ENCODE measurements at places on chromosomes 3 and 15.
A peak's percentile ranks its signal among the peaks of the same experiment; 100 is the strongest.

DNA sequence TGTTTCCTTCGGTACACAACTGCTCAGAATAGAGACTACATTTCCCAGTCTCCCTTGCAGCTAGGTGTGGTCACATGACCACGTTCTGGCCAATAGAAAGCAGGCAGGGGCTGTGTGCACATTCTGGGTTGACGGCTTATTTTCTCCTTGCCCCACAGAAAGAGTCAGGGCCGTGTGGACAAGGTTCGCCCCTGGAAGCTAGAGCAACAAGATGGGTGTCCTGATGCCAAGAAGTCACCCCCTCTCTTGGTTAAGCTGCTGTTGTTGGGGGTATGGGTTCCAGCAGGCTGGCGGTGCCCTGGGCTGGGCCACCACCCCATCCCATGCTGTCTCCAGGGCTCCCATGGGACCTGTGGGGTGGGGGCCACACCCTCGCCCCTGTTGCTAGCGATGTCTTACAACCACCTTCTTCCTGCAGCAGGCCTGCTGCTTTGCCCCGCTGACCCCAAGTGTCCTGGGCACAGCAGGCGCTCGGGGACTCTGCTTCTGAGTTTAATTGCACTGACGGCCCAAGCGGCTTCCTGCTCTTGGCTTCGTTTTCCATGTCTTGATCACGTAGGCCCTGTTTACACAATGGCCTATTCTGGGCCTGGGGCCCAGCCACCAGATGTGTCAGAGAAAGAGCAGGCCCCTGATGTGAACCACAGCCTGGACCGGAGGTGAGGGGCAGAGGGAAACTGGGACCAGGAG lies 24.9 kb downstream of the ABTB1 start:
- no peaks in the 10 kb centered on the region for H3K27me3 ChIP-seq
- no peak overlapping the region for H3K4me3 ChIP-seq
- H3K27ac ChIP-seq: no peak overlapping the region
- H3K4me1 ChIP-seq: no peaks in the 10 kb centered on the region
- H3K36me3 ChIP-seq: no peaks in the 10 kb centered on the region

DNA sequence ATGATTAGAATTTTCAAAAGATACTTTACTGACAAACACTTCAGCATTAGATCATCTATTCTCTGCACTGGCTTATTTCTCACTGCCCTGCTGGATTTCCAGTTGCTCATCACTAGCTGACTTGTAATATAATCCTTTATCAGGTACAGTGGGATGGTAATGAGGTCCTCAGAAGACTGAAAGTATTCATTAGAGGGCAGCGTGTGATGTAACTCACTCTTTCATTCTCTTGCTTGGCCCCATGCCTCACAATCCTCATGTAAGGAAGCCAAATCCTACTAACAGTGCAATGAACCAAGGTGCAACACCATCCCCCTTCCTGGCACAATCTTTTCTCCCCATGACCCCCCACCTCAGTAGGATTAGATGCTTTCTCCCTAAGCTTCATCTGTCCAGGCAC lies 289.9 kb downstream of the CTNNB1 start:
- H3K4me3 ChIP-seq: no peak overlapping the region
- no peaks in the 10 kb centered on the region for H3K4me1 ChIP-seq
- no peak overlapping the region for H3K27ac ChIP-seq
- no peaks in the 10 kb centered on the region for H3K27me3 ChIP-seq
- no peak for DNase-seq
- H3K36me3 ChIP-seq: no peaks in the 10 kb centered on the region

DNA sequence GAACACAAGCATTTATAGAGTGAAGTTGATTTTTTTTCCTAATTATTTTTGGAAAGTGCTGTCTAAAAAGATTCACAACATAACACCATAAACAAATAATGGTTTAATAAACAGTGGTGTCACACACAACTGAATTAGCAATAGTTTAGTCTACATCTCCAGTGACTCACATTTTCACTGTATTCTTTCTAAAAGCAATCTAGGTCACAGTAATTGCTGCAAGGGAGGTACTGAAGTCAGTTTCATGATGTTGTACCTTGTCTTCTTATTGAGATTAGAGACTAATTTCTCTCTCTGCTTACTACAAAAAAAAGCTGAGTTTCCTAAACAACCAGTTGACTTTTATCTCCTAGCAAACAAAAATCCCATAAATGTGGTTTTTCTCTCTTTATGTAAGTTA lies 29.6 kb downstream of the PLSCR4 start:
- no peak for DNase-seq
- H3K36me3 ChIP-seq: no peaks in the 10 kb centered on the region
- H3K27me3 ChIP-seq: no peaks in the 10 kb centered on the region
- H3K4me3 ChIP-seq: no peak overlapping the region
- H3K4me1 ChIP-seq: no peaks in the 10 kb centered on the region

DNA sequence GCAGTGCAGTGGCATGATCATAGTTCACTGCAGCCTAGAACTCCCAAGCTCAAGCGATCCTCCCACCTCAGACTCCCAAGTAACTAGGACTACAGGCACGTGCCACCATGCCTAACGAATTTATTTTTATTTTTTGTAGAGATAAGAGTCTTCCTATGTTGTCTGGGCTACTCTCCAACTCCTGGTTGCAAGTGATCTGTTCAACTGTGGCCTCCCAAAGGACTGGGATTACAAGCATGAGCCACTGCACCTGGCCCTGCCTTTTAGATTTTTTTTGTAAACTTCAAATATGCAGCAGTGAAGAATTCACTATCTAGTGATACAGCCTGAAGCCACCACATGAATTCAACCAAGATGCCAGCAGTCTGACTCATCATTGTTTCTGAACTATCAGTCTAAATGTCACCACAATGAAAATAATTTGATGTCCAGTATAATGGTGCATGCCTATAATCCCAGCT lies 32.7 kb downstream of the UBXN7 start:
- no peak overlapping the region for H3K27ac ChIP-seq
- no peak overlapping the region for H3K4me3 ChIP-seq
- no peaks in the 10 kb centered on the region for H3K4me1 ChIP-seq

- no peak overlapping the region for H3K27ac ChIP-seq
- H3K36me3 ChIP-seq: no peaks in the 10 kb centered on the region
- peaks cover 34% of the 10 kb centered on the region for H3K4me1 ChIP-seq
- DNase-seq: no peak
- H3K4me3 ChIP-seq: no peak overlapping the region
- no peaks in the 10 kb centered on the region for H3K27me3 ChIP-seq
Observed at GRCh38 chr15:56963710-56964109, 45.3 kb downstream of the TCF12 start.

GRCh38 chr3:156344215-156344614 lies 210.7 kb downstream of the SSR3 start:
- no peak for DNase-seq
- H3K27ac ChIP-seq: no peak overlapping the region
- H3K4me1 ChIP-seq: no peaks in the 10 kb centered on the region
- no peaks in the 10 kb centered on the region for H3K36me3 ChIP-seq

- no peaks in the 10 kb centered on the region for H3K27me3 ChIP-seq
- no peak overlapping the region for H3K27ac ChIP-seq
- no peak for DNase-seq
- H3K4me1 ChIP-seq: no peaks in the 10 kb centered on the region
- no peak overlapping the region for H3K4me3 ChIP-seq
Observed at GRCh38 chr3:118059096-118059495, 975.5 kb downstream of the IGSF11 start.

GRCh38 chr15:63051156-63052066 lies 8.9 kb downstream of the TPM1 start:
- H3K36me3 ChIP-seq: no peaks in the 10 kb centered on the region
- H3K4me3 ChIP-seq: no peak overlapping the region
- no peak for DNase-seq
- H3K4me1 ChIP-seq: peaks cover 11% of the 10 kb centered on the region
- H3K27me3 ChIP-seq: peaks cover 11% of the 10 kb centered on the region

GRCh38 chr3:53223541-53223966 lies 32.3 kb downstream of the TKT start:
- H3K27me3 ChIP-seq: no peaks in the 10 kb centered on the region
- peaks cover 24% of the 10 kb centered on the region for H3K36me3 ChIP-seq
- H3K4me1 ChIP-seq: peaks cover 3% of the 10 kb centered on the region
- no peak overlapping the region for H3K4me3 ChIP-seq
- H3K27ac ChIP-seq: no peak overlapping the region
- DNase-seq: no peak

DNA sequence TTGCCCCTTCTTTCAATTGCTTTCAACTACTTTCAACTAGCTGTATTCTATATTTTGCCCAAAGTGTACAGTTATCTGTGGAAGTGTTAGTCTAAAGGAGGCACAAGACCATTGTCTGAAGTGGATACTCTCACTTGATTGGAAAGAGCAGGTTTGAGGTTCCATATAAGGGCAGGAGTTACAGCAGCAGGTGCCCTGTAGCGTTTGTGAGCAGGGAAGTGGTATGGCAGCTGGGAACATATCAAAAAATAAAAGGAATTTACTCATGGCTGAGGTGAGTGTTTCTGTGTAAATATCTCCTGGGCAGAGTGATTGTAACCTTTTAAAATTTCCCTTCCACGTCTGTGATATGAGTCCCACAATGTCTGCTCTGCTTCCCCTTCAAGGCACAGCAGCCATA lies 38.5 kb upstream of the DNAJC13 start:
- H3K27me3 ChIP-seq: no peaks in the 10 kb centered on the region
- no peak overlapping the region for H3K4me3 ChIP-seq
- no peak overlapping the region for H3K27ac ChIP-seq
- H3K4me1 ChIP-seq: no peaks in the 10 kb centered on the region

GRCh38 chr3:11624161-11624560 lies 19.6 kb downstream of the VGLL4 start:
- no peaks in the 10 kb centered on the region for H3K27me3 ChIP-seq
- H3K4me3 ChIP-seq: peak overlapping the region; percentile 45
- H3K4me1 ChIP-seq: peaks cover 32% of the 10 kb centered on the region
- no peaks in the 10 kb centered on the region for H3K36me3 ChIP-seq
- no peak for DNase-seq

- DNase-seq: no peak
- H3K4me1 ChIP-seq: peaks cover 5% of the 10 kb centered on the region
- H3K27ac ChIP-seq: no peak overlapping the region
- H3K4me3 ChIP-seq: no peak overlapping the region
Observed at GRCh38 chr15:40242213-40242599, 3.3 kb downstream of the PAK6 start.

DNA sequence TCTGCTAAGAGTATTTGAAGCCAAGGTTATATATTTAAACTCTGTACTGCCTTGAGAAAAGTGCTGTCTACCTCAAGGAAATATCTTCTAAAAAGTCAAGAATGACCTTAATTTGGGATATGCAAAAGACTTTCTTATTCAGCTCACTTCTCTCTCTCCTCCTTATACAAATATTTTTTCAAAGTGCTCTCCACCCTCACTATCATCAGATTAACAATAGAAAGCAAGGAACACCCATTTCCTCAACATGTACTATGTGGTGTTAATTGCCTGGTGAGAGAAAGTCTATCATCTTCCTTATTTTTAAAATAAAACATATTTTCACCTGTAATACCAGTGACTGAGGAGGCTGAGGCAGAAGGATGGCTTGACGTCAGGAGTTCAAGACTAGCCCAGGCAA lies 44.4 kb upstream of the RSL24D1 start:
- DNase-seq: no peak
- no peaks in the 10 kb centered on the region for H3K27me3 ChIP-seq
- no peak overlapping the region for H3K27ac ChIP-seq

- no peaks in the 10 kb centered on the region for H3K27me3 ChIP-seq
- no peak overlapping the region for H3K27ac ChIP-seq
- no peaks in the 10 kb centered on the region for H3K36me3 ChIP-seq
- DNase-seq: no peak
- no peak overlapping the region for H3K4me3 ChIP-seq
Observed at GRCh38 chr3:32973982-32974381, 22.5 kb downstream of the CCR4 start.

- no peaks in the 10 kb centered on the region for H3K4me1 ChIP-seq
- no peak overlapping the region for H3K27ac ChIP-seq
- no peaks in the 10 kb centered on the region for H3K27me3 ChIP-seq
- no peak for DNase-seq
- no peak overlapping the region for H3K4me3 ChIP-seq
Observed at GRCh38 chr3:131630097-131630496, 127.3 kb upstream of the MRPL3 start.

GRCh38 chr3:184523825-184524615 lies 37.6 kb upstream of the EPHB3 start:
- H3K27me3 ChIP-seq: peaks cover 15% of the 10 kb centered on the region
- DNase-seq: no peak
- peaks cover 8% of the 10 kb centered on the region for H3K4me1 ChIP-seq
- no peak overlapping the region for H3K27ac ChIP-seq

GRCh38 chr15:95174301-95175259 lies 943.2 kb downstream of the MCTP2 start:
- H3K36me3 ChIP-seq: no peaks in the 10 kb centered on the region
- no peak overlapping the region for H3K4me3 ChIP-seq
- H3K4me1 ChIP-seq: no peaks in the 10 kb centered on the region
- DNase-seq: no peak
- no peaks in the 10 kb centered on the region for H3K27me3 ChIP-seq
- H3K27ac ChIP-seq: no peak overlapping the region

GRCh38 chr3:146468234-146468633 lies 1.1 kb downstream of the PLSCR2 start:
- no peaks in the 10 kb centered on the region for H3K36me3 ChIP-seq
- H3K4me1 ChIP-seq: peaks cover 8% of the 10 kb centered on the region
- H3K27ac ChIP-seq: no peak overlapping the region
- DNase-seq: no peak
- no peak overlapping the region for H3K4me3 ChIP-seq
